ENCODE measurements at places on chromosomes 3 and 15.

- DNase-seq = no peak
These were observed 1.5 kb downstream of the C2CD4A start for GRCh38 chr15:62068071-62068809.

DNA sequence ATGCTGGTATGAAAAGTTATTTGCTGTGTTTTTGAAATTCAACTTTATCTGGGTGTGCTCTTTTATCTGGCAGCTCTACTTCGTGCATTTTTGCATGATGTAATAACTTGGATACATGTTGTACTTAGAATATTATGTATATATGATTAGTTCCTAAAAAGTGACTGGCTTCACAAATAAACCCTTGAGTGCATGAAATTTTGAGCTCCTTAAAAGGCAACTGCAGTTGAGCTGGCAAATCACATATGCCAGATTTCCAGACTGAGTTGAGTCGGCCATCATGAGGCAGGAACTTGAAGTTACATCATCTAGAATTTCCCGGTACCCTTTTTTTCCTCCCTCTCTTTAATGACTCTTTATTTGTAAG, 162.5 kb downstream of the FNDC3B start:
- no peak for DNase-seq

- no peak for DNase-seq
These were observed 110.5 kb upstream of the CCDC39 start for GRCh38 chr3:180789774-180790173.

GRCh38 chr3:11185564-11186317, 31.4 kb downstream of the HRH1 start:
- no peak for DNase-seq

DNA sequence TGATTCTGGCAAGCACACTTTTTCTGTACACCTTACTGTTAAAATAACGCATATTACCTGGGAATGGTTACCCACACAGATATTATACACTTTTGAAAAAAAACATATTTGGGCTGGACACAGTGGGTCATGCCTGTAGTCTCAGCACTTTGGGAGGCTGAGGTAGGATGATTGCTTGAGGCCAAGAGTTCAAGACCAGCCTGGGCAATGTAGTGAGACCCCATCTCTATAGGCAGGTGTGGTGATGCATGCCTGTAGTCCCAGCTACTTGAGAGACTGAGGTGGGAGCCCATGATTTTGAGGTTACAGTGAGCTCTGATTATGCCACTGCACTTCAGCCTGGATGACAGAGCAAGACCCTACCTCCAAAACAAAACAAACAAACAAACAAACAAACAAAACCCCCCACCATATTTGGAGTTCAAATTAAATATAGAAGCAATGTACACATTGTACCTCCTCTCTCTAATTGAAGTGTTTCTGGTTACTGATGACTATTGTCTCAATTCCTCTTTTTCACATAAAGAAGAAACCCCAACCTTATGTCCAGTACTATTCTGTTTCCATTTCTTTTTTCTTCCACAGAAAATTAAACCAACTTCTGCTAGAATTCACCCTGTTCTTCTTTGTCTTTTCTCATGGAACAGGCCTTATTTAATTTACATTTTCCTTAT, 152.6 kb upstream of the UMPS start:
- DNase-seq = no peak

GRCh38 chr15:62464705-62465104, 299.6 kb upstream of the C2CD4B start:
- no peak for DNase-seq

GRCh38 chr3:124351430-124352148, 359.7 kb upstream of the ROPN1 start:
- no peak for DNase-seq

DNA sequence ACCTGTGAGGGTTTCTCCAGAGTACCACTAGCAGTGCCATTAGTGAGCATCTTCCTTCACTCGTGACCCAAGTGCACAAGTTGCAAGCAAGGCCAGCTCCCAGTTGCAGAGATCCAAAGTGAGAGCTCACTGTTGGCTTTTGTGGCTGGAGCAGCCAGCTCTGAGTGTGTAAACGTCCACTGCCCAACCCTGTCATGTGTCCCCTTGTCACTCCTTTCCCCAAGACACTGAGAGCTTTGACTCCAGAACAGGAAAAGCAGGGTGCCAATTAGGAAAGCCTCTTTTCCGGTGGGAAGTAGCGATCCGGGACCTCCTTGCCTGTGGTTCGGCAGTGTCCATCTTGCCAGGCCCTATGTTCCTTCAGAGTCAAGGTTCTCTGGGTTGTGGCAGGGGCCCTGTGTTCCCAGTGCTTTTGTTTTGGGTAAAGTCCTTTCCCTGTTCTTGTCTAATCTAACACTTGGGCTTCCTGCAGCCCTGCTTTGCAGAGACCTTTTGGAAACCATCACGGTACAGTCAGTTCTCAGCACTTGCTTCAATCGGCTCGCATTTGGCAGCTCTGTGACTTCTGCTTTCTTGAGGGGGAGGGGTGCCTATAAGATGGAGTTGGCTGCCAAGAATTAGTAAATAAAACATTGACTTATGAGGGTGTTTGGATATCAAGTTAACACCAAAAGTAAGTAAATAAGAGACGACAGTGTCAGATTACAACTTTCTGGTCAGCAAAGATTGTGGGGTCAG, 90.5 kb downstream of the DNASE1L3 start:
- DNase-seq = no peak

- no peak for DNase-seq
These were observed 58.0 kb downstream of the GABRG3 start for GRCh38 chr15:27028858-27029477.

DNA sequence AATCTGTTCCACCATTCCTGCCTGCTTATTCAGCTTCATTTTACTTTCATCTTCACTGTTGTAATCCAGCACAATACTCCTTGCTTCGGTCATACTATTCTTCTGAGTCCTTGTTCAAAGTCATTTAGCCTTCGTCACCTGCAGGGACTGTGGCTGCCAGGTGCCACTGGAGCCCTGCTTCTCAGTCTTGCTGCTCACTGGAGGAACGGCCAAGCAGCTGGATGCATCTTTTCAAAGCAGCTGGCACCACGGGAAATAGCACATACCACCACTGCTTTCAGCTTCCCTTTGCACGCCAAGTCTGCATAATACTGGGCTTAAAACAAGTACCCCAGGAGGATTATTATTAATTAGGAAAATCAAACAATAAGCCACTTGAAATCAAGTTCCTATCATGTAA, 287.6 kb downstream of the BCHE start:
- DNase-seq = no peak

DNA sequence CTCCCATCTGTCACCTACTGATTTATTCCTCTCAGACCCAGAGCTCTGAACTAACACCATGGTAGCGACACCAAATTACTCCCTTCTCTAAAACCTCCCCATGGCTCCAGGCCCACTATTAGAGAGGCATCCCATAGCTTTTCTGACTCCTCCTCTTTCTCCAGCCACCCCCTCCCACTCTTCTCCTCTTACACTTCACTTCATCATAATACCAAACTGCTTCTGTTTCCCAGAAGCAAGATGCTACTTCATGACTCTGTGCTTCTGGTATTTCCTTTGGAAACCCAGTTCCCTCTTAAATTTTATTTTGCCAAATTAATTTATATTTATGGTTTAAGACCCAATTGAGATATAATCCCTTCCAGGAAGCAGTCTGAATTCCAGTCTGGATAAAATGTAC, 465.1 kb upstream of the PDZRN3 start:
- DNase-seq = no peak

- DNase-seq = no peak
These were observed 238.5 kb upstream of the ZNF385D start for GRCh38 chr3:21989341-21990042.

GRCh38 chr3:111690242-111690641, 95.1 kb upstream of the ZBED2 start:
- DNase-seq = no peak

- DNase-seq = no peak
These were observed 88.8 kb downstream of the MEGF11 start for GRCh38 chr15:66164788-66165187.

DNA sequence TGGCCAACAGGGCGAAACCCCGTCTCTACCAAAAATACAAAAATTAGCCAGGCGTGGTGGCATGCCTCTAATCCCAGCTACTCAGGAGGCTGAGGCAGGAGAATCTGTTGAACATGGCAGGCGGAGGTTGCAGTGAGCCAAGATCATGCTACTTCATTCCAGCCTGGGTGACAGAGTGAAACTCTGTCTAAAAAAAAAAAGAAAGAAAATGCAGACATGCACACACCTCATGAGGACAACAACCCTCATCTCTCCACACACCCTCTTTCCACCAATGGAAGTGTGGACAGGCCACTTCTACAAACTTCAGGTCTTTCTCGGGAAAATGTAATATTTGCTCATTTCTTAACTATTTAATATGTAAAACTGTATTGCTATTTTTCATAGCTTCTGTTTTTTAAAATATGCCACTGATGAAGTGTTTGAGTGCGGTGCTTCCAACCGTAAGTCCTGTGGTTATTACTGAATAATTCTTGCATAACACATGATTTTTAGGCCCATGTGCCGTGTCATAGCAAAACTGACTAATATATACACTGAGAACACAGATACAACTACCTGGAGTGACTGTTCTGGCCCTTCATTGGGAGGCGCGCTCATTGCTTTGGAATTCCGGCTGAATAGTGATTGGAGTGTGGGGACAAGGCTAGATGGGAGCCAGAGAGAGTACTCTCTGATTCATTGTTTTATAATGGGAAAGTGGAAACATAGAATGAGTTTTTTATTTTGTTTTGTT, 23.1 kb downstream of the LRRC31 start:
- DNase-seq = no peak

GRCh38 chr15:56019060-56019793, 25.8 kb upstream of the NEDD4 start:
- DNase-seq = no peak

DNA sequence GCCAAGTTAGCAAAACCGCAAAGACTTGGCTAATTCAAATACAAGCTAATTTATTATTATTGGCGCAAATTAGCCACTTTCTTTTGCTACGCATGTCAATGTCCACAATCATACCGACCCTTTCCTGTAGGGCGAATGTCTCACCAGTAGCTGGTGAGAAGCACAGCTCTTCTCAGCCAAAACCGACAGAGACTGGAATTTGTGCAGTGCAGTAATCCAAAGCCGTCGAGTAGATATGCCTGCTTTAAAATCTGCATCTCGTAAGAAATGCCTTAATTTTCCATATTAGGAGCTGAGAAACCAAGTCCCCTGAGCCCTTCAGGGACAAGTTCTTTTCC, 614 bp upstream of the MINDY2 start:
- no peak for DNase-seq

GRCh38 chr3:120033596-120033995, 60.7 kb downstream of the GSK3B start:
- no peak for DNase-seq

DNA sequence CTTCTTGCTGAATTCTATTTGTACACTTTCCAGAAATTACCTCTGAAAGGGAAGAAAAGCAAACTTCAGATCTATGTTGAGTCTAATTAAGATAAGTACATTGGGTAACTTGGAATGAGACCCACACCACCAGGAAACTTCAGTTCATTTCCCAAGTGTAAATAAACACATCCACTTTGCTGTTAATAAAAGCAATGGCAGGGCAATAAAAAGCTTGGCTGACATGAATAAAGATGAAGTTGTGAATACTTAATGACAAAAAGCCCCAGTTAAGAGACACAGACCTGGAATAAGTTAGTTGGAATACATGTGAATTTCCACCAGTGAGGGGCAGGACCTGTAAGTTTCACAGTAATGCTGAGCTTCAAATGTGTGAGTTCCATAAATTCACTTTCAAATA, 83.3 kb downstream of the MEX3B start:
- DNase-seq = no peak

GRCh38 chr15:79467865-79468586, 35.9 kb downstream of the MINAR1 start:
- no peak for DNase-seq

- no peak for DNase-seq
These were observed 11.6 kb downstream of the ARPP19 start for GRCh38 chr15:52557274-52557641.

DNA sequence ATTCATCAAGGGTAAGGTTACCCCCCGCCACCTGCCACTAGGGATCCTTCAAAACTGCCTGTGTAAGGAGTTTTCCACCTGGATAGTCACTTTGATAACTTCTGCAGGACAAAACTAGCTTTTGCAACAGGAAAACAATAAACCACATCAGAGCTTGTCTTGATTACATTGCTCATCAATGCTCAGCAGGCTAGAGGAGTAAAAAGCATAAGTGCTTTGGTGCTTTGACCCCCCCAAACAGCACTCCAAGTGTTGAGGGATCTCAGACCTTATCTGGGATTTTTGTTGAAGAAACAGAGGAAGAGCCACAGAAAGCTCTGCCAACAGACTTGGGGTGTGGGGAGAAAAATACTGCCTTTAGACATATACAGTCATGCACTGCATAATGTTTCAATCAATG, 10.8 kb upstream of the PHLDB2 start:
- DNase-seq = no peak

- DNase-seq = no peak
These were observed 44.7 kb downstream of the FBLN2 start for GRCh38 chr3:13593615-13594014.

DNA sequence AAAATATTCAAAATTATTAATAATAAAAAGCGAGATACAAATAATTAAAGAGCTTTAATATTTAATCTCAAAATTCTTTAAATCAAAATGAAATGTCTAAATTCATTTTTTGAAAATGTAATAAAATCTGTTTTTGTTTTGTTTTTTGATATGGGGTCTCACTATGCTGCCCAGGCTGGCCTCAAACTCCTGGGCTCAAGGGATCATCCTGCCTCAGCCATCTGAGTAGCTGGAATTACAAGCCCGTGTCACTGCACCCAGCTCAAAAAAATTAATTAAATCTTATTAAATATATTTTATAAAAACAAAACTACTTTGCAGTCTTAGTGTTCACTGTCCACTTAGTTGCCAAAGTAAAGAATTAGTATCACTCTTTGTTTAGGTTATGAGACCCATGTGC, 38.4 kb downstream of the FAH start:
- DNase-seq = no peak

- no peak for DNase-seq
These were observed 33.0 kb downstream of the MITF start for GRCh38 chr3:69772152-69772867.

DNA sequence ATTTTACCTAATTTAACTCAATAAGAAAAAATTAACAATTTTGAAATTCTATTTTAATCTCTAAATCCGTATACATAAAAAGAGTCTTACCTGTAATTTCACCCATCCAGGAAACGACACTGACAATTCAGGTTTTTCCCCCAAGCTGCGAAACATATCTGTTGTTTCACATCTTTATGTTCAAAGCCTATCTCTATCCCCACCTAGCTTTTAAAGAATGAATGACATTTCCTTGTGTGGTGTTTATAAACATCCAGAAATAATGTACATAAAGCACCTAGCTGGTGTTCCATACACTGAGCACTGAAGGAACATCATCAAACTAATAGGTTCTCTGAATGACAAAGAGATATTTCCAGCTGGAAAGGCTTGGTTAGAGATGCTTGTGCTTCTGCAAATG, 867.8 kb downstream of the SQOR start:
- DNase-seq = no peak

DNA sequence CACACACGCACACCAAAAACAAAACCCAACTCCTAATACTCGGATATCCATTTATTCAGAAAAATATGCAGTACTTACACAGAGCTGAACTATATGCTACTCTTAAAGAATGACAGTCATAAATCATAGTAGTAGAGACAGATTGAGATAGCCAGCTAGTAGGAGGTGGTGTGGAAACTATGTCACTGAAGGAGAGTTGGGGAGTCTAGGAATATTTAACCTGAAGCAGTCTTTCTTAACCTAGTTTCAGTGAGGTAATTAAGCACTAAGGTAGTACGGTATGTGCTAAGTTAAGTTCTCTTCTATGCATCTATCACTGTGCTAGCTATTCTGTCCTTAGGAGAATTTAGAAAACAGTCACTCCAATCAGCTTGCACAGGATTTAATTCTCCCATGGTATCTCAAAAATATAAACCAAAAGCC, 54.2 kb downstream of the ANKRD28 start:
- no peak for DNase-seq

All from stimulated activated CD4-positive, alpha-beta T cell treated with anti-CD3 and anti-CD28 coated beads, Interleukin-4, amount 100 ng/mL, for 48 hours (primary cell).